Caco-2 (cell line): ENCODE measurements at places on chromosomes 7 and 10.

GRCh38 chr7:106064771-106065574 is 47.1 kb downstream of the SYPL1 start:
- H3K36me3 ChIP-seq = no peaks in the 10 kb centered on the region
- peaks cover 20% of the 10 kb centered on the region for H3K4me1 ChIP-seq
- no peak overlapping the region for H3K4me3 ChIP-seq

- H3K27me3 ChIP-seq = no peaks in the 10 kb centered on the region
- DNase-seq = no peak
- H3K27ac ChIP-seq = no peak overlapping the region
- H3K4me3 ChIP-seq = no peak overlapping the region
- H3K4me1 ChIP-seq = no peaks in the 10 kb centered on the region
Observed at GRCh38 chr7:136403591-136403990, 426.4 kb upstream of the MTPN start.

- DNase-seq = no peak
- peaks cover 29% of the 10 kb centered on the region for H3K4me1 ChIP-seq
- H3K4me3 ChIP-seq = peak overlapping the region; percentile 59
- no peaks in the 10 kb centered on the region; the same call in 1 of the 2 replicates for H3K36me3 ChIP-seq
- no peaks in the 10 kb centered on the region for H3K27me3 ChIP-seq
- peak overlapping the region; percentile 94 for H3K27ac ChIP-seq
Observed at GRCh38 chr7:151058781-151059366, 515 bp upstream of the SLC4A2 start.

DNA sequence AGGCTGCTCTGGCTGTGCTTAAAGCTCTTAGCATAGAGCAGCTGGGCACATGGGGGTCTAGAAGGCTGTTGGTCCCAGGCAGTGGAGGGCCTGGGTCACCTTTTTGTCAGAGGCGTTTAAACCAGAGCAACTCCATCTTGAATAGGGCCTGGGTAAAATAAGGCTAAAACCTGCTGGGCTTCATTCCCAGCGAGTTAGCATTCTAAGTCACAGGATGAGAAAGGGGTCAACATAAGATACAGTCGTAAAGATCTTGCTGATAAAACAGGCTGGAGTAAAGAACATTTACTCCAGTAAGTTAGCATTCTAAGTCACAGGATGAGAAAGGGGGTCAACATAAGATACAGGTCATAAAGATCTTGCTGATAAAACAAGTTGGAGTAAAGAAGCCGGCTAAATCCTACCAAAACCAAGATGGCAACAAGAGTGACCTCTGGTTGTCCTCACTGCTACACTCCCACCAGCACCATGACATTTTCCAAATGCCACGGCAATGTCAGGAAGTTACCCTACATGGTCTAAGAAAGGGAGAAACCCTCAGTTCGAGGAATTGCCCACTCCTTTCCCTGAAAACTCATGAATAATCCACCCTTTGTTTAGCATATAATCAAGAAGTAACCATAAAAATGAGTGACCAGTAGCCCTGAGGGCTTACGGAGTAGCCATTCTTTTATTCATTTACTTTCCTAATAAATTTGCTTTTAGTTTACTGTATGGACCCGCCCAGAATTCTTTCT is 96.8 kb upstream of the PCBD1 start:
- no peak overlapping the region for H3K4me3 ChIP-seq
- peaks cover 55% of the 10 kb centered on the region for H3K4me1 ChIP-seq
- no peaks in the 10 kb centered on the region for H3K27me3 ChIP-seq
- H3K27ac ChIP-seq = peak overlapping the region; percentile 20
- DNase-seq = peak; percentile 72
- no peaks in the 10 kb centered on the region for H3K36me3 ChIP-seq

- no peak overlapping the region for H3K4me3 ChIP-seq
- no peaks in the 10 kb centered on the region for H3K36me3 ChIP-seq
- H3K4me1 ChIP-seq = no peaks in the 10 kb centered on the region
Observed at GRCh38 chr10:37582237-37582636, 275.2 kb downstream of the ZNF248 start.

DNA sequence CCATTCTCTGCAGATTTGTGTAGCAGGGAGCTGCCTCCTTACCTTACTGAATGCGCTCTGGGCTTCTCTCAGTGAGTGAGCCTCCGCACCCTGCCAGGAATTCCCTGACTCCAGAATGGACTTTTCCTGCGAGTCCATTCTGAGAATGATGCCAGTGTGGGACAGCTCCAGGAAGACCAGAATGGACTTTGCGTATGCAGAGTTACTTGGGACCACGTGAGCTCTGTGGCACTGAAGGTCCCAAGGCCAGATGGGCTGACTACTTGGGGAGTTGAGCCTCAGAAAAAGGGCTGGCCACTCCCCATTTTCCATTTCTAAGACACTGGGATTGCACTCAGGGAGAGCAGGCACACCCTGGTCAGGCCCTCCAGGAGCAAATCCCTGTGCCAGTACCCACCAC is 324.7 kb upstream of the ZMIZ1 start:
- DNase-seq = no peak
- peaks cover 52% of the 10 kb centered on the region for H3K4me1 ChIP-seq
- no peaks in the 10 kb centered on the region for H3K36me3 ChIP-seq
- no peaks in the 10 kb centered on the region for H3K27me3 ChIP-seq
- H3K27ac ChIP-seq = peak overlapping the region; percentile 86

DNA sequence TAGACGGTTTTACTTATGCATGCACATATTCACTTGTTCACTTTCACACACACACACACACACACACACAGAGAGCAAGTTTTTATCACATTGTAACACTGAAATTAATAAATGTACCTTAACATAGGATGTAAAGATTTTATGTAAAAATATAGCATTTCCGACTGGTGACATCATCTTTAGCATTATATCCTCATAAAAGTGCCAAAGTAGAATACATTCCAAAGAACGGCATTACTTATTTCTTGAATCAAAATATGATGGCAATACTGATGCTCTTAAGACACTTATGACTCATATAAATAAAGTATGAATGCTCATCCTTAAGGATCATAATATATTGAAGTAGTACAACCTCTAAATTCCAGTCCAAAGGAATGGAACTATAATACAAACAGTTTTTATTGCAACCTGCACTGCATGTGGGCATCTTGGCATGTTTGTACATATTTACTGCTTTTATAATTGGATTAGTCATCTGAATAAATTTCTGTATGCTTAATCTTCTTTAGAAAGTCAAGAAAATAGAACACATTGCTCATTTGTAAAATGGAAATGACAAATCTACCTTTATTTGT is 290.0 kb upstream of the SEMA3A start:
- H3K27ac ChIP-seq = no peak overlapping the region
- H3K27me3 ChIP-seq = no peaks in the 10 kb centered on the region
- H3K36me3 ChIP-seq = no peaks in the 10 kb centered on the region
- no peak for DNase-seq
- H3K4me3 ChIP-seq = no peak overlapping the region

DNA sequence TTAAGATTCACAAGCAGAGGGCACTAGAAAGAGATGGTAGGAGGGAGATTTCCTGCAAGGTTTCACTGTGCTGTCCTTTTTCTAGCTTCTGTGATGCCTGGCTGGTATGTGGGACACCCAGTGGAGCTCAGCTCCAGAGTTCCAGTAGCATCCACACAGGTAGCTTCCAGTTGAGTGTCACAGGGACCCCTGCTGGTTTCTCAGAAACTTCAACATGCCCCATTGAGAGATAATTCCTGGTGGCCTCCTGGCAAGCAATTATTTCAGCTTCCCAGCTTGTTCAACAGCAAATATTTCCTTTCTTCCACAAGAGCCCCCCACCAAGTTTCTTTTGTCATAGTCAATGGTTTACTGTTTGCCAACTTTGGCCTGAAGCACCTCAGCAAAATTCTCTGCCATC is 858.7 kb downstream of the REEP3 start:
- H3K27ac ChIP-seq = no peak overlapping the region
- peak; percentile 62 for DNase-seq
- no peaks in the 10 kb centered on the region for H3K27me3 ChIP-seq
- H3K36me3 ChIP-seq = no peaks in the 10 kb centered on the region

- no peaks in the 10 kb centered on the region for H3K4me1 ChIP-seq
- no peaks in the 10 kb centered on the region for H3K36me3 ChIP-seq
- H3K4me3 ChIP-seq = no peak overlapping the region
- no peak overlapping the region for H3K27ac ChIP-seq
Observed at GRCh38 chr7:157713591-157713990, 376.8 kb downstream of the DNAJB6 start.

GRCh38 chr7:99499371-99499720 is 735 bp downstream of the ZNF394 start:
- H3K36me3 ChIP-seq = peaks cover 4% of the 10 kb centered on the region
- DNase-seq = no peak
- no peaks in the 10 kb centered on the region for H3K27me3 ChIP-seq
- peak overlapping the region; percentile 87 for H3K4me3 ChIP-seq
- no peaks in the 10 kb centered on the region for H3K4me1 ChIP-seq
